ENCODE measurements at places on chromosomes 1 and 21.

GRCh38 chr1:88608139-88608943 lies 75.7 kb upstream of the PKN2 start:
- DNase-seq, result no peak

GRCh38 chr1:40232444-40232843 lies 15.3 kb upstream of the TMCO2 start:
- DNase-seq, result no peak

- DNase-seq, result no peak
These were observed 3.3 kb upstream of the MEF2D start for GRCh38 chr1:156503698-156504437.

DNA sequence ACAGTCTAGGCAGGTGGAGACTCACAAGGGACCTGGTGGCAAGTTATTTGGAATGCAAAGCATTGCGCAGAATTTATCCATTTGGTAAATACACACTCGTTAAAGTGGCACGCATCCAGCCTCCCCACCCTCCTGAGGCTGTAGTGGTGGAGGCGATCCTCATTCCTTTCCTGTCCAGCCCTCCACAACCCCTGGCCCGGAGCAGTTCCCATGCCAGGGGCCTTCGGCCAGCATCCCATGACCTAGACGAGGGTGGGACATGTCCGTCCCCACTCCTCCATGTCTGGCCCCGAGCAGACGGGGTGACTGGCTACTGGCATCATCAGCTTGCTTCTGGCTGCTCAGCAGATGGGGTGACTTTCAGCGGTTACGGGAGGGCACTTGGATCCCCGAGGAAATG lies 281.5 kb upstream of the VAMP3 start:
- DNase-seq, result no peak

DNA sequence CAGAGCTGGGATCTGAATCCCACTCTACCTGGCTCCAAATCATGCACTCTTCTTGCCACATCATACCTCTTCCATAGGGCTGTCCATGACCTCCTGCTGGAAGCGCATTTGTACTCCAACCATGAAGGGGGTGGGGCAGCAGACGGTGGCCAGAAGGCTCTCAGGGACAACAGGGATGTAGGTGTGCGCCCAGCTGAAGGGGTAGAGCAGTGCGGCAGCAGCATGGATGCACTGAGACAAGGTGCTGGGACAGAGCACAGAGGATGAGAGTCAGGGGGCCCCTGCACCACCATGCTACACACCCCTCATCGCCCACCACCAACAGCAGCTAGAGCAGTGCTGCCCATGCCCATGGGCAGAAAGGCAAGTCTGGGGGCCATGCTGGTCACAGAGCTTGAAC lies 8.4 kb downstream of the DENND2D start:
- no peak for DNase-seq

GRCh38 chr21:34336245-34336644 lies 27.6 kb upstream of the KCNE2 start:
- DNase-seq, result no peak

DNA sequence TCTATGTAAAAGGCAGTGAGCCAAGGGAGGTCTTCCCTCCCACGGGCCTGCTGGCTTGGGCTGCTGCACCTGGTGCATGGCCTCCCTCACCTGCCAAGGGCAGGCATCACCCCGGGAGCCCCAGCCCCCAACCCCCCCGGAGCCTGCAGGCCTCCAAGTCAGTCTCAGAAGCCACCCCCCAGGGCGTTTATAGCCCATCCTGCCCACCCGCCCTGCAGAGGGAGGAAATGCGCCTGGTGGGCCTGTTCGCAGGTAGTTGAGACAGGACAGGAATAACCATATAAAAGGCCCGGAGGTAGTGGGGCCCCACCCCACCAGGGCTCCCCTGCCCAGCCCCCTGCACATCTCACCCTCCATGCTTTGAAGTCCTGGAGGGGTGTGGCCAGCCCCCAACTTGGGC lies 18.2 kb upstream of the ARF1 start:
- no peak for DNase-seq
